BE2C (cell line): ENCODE measurements at places on chromosomes 2 and 18.

- peak; percentile 21 for DNase-seq
Measured at GRCh38 chr18:59455728-59456276, 96.7 kb upstream of the LMAN1 start.

DNA sequence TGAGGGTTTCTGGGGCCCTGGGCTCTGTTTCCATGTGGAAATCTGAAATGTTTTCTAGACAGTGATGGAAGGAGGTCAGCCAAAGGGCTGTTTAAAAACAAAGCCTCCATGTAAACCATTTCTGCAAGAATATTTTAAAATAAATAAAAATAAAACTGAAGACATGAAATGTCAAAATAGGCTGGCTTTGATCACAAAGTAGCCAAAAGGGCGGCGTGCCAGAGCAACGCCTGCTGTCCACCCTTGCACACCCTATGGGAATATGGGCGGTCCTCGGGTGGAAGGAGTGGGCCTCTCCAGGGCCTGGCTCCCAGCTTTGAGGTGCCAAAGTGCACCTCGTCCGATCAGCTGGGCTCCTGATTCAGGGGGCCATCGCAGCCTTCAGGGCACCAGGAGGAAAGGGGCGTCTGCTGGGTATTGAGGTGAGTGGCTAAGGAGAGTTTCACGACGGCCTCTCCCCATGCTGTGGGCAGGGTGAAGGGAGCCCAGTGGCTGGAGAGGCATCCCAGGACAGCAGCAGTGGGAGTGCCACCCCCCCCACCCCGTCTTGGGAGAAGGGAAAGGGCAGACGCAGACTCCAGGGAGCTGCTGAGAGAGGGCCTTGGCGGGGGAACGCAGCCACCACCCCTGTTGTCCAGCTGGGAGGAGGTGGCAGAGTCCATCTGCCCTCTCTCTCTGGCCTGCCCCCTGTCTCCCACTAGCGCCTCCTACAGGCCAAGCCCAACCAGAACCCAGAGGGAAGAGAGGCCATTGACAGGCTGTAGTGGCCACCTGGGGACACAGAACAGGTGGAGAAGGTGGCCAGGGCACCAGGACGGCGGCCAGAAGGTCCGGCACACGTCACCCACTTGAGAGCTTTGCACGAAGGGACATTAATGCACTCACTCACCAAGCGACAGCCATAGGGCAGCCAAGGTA lies 5.7 kb upstream of the ERFE start:
- no peak for DNase-seq

- no peak for DNase-seq
Measured at GRCh38 chr18:24840051-24840450, 379.6 kb downstream of the HRH4 start.

GRCh38 chr2:172323861-172324597 lies 103.4 kb upstream of the ITGA6 start:
- DNase-seq, result no peak

GRCh38 chr18:71388148-71388547 lies 1099.3 kb downstream of the SOCS6 start:
- DNase-seq, result no peak

- DNase-seq, result no peak
Measured at GRCh38 chr18:37552286-37552685, 13.3 kb downstream of the CELF4 start.

DNA sequence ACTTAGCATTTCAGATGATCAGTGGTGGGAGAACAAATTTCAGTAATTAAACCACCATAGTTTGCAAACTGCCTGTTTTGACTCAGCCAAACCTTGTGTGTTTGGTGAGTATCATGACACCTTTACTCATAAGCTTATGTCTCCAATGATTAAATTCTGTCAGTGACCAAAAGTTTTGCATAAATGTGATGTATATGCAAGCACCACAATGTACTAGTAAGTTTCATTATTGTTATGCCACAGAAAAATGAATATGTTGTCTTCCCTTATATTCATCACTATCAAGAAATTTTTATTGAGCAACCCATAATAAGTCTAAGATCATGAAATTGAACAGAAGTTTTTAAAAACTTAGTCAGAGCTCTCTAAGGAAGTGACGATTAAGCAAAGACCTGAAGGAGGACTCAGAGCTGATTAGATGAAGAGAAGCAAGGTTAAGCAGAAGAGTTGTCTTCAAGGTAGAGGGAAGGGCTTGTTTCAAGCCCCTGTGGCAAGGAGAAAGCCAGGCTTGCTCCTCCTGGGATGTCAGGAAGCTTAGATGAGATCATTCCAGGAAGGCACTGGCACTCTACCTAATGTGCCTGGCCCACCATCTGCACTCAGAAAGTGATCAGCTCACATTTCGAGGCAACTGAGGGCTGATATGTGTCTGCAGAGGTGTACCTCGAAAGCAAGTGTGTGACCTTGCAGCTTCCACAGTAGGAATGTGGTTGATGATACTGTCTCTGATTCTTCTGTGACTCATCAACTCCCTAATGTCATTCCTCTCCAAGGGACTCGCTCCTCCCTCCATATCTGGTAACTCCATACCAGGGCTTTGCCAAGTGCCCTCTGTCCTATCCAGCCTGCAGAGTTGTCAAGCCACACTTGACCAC lies 54.7 kb downstream of the KCTD18 start:
- DNase-seq, result no peak

- no peak for DNase-seq
Measured at GRCh38 chr2:71609958-71610357, 156.6 kb downstream of the DYSF start.

GRCh38 chr2:144322379-144322778 lies 197.5 kb downstream of the ZEB2 start:
- no peak for DNase-seq

GRCh38 chr2:223247136-223247535 lies 195.1 kb downstream of the KCNE4 start:
- DNase-seq, result peak; percentile 61

DNA sequence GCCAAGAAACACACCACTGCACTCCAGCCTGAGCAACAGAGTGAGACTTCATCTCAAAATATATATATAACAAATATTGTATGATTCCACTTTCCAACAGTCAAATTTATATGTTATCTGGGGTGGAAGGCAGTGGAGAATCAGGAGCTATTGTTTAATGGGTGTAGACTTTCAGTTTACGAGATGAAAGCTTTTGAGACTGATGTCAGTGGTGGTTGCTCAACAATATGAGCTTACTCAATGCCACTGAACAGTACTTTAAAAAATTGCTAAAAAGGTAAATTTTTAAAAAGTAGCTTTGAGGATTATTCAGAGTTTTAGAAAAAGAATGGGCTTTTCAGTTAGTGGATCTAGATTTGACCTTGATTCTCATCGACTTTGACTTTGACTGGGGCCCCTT lies 105.9 kb upstream of the ST6GAL2 start:
- no peak for DNase-seq

DNA sequence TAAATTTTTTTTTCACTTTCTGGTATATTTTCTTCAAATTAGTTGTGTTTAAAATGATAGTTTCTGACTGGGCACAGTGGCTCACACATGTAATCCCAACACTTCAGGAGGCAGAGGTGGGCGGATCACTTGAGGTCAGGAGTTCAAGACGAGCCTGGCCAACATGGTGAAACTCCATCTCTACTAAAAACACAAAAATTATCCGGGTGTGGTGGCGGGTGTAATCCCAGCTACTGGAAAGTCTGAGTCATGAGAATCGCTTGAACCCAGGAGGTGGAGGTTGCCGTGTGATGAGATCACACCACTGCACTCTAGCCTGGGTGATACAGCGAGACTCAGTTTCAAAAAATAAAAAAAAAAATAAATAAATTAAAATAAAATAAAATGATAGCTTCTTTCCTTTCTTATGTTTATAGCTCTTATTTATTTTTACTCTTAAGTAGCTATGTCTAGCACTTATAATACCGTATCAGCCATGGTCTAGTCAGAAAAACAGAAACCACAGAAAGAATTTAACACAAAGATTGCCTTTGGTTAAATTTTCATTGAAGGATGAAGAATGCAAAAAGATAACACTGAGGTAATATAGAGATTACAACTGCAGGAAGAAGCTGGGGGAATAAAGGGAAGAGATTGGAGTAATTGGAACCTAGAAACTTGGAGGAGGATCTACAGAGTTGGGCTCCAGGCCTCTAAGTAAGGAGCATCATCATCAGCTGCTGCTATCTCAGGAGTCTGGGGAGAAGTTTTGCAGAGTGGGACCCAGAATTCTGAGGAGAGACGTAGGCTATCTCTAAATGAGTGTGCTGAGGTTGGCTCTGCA lies 54.7 kb upstream of the MBOAT2 start:
- no peak for DNase-seq

GRCh38 chr2:61978522-61978921 lies 73.0 kb downstream of the COMMD1 start:
- DNase-seq, result no peak

- no peak for DNase-seq
Measured at GRCh38 chr18:61602836-61603235, 269.6 kb downstream of the CDH20 start.

GRCh38 chr2:196383799-196384198 lies 212.4 kb upstream of the STK17B start:
- DNase-seq, result no peak

GRCh38 chr18:34965108-34965507 lies 76.1 kb upstream of the MAPRE2 start:
- DNase-seq, result peak; percentile 9

GRCh38 chr2:109529532-109530449 lies 84.0 kb downstream of the SEPTIN10 start:
- DNase-seq, result no peak

GRCh38 chr2:240250150-240250984 lies 109.9 kb upstream of the OTOS start:
- no peak for DNase-seq

DNA sequence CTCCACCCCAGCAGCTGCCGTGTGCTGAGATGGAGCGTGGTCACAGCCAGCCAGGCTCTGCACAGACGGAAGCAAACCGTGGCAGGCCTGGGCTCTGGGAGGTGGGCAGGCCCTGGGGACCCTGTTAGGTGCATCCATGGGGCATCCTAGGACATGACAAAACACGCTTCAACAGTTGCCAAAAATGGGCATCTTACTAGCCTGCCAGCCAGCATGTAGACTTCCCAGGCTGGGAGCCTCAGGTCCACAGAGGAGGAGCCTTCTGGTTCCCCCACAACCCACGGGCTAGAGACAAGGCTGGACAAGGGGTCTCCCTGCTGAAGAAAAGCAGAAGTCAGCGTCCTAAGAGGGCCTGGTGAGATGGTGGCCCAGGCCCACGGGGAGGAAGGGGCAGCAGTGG lies 139.5 kb downstream of the HDAC4 start:
- DNase-seq, result no peak

DNA sequence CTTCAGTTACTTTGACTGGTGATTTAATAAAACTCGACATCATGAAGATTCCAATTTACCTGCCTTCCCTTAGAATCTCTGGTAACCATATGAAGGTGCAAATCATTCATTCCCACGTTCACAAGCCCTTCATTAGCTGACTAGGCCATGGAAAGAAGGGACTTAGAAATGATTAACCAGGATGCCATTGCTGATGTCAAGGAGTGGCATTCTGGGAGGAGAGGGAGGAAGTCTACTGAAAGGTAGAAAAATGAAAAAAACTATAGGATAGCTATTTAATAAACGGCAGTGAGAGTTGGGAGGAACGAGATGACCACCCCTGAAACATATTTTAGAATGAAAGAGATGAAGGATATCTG lies 1.4 kb downstream of the ATIC start:
- no peak for DNase-seq

- DNase-seq, result no peak
Measured at GRCh38 chr2:223043164-223043941, 8.6 kb upstream of the KCNE4 start.
